ENCODE measurements at places on chromosomes 16 and 17.
A peak's percentile ranks its signal among the peaks of the same experiment; 100 is the strongest.

DNA sequence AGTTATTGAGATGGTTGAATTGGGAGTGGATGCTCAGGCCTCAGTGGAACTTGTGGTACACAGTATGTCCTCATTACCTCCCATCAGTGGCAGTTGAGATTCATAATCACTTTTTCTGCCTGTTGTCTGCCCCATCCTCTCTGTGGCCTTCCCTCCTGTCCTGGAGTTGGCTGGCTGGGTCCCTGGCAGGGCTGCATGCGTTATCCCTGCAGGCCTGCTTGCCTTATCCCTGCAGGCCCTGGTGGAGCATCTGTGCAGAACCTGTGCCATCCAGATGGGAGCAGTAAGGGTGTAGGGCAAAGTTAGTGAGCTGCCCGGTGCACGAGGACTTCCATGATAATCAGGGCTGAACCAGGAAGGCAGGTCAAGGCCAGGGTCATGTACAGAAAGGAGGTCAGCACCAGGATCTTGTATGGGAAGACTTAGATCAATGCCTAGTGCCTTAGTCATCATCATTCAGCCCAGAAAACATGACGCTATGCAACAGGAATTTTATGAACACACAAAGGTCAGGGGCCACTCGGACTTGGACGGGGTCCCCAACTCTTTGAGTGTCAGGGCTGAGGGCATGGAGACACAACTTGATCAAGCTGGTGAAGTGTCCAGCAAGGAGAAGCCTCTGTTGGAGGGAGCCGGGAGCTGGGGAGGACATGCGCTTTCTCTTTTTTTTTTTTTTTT is 47.2 kb downstream of the ABCC1 start:
- DNase-seq: peak; percentile 36

DNA sequence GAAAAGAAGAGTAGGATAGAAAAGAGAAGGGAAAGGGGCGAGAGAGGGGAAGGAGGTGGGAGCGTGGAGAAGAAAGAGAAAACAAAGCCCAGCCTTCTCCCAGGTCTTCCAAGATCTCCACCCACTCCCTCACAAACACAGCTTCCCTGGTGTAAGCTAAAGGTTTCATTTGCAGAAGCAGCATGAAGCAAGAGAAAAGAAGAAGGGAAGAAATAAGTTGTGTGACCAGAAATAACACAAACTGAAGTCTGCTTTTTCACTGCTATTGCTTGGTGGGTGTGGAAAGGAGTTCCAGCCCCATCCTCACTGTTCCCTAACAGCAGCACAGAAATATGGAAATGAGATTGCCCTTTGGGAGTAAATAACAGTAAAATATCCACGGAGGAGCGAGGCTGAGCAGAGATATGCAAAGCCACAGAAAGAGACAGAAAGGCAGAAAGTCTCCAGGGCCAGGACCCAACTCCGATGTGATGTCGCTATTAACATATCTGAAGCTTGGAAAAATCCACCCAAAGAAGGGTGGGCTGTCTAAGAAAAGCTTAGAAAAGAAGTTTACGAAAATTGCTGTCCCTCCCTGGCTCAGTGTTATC is 10.3 kb upstream of the GAS7 start:
- DNase-seq: peak; percentile 16

GRCh38 chr16:4307215-4308037 is 8.4 kb upstream of the GLIS2 start:
- DNase-seq: peak; percentile 96

- no peak for DNase-seq
Measured at GRCh38 chr16:84039696-84040095, 2.9 kb downstream of the SLC38A8 start.

- no peak for DNase-seq
Measured at GRCh38 chr17:28545787-28546415, 6.5 kb downstream of the UNC119 start.

DNA sequence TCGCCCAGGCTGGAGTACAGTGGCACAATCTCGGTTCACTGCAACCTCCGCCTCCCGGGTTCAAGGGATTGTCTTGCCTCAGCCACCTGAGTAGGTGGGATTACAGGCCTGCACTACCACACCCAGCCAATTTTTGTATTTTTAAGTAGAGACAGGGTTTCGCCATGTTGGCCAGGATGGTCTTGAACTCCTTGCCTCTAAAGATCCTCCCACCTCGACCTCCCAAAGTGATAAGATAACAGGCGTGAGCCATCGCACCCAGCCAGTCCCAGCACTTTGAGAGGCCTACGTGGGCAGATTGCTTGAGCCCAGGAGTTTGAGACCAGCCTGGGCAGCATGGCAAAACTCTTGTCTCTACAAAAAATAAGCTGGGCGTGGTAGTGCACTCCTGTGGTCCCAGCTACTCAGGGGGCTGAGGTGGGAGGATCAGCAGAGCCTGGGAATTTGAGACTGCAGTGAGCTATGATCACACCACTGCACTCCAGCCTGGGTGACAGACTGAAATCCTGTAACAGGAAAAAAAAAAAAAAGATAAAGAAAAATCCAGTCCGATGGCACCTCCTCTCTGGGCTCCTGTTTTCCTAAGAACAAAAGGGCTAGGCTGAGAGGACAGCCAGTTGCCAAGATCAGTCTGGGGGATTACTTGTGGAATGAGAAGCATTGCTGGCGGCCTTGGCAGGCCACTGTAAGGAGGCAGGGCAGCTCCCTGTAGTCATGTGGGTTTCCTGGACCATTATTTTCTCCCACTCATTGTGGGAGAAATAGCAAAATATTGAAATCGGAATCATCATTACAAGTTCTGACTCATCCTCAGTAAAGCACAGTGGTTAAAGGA is 3.0 kb upstream of the PIPOX start:
- DNase-seq: no peak

GRCh38 chr17:82324566-82325285 is 7.3 kb upstream of the CD7 start:
- DNase-seq: no peak

DNA sequence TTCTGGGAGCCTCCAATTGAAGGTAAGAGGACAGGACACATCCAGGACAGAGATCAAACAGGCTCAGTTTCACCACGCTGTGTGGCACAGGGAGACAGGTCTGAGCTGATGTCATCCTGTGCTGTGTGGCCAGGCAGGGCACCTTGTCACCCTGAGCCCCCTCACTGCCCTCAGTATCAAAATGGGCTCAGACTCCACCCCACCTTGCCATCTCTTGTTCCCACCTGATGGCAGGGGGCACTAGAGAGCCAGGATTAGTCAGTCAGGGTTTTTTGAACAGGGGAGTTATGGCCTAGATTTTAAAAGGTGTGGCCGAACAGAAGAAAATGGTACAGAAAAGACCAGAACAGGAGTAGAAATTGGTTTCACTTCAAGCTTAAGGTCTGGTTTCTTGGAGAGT is 2.6 kb downstream of the KAT2A start:
- DNase-seq: no peak

DNA sequence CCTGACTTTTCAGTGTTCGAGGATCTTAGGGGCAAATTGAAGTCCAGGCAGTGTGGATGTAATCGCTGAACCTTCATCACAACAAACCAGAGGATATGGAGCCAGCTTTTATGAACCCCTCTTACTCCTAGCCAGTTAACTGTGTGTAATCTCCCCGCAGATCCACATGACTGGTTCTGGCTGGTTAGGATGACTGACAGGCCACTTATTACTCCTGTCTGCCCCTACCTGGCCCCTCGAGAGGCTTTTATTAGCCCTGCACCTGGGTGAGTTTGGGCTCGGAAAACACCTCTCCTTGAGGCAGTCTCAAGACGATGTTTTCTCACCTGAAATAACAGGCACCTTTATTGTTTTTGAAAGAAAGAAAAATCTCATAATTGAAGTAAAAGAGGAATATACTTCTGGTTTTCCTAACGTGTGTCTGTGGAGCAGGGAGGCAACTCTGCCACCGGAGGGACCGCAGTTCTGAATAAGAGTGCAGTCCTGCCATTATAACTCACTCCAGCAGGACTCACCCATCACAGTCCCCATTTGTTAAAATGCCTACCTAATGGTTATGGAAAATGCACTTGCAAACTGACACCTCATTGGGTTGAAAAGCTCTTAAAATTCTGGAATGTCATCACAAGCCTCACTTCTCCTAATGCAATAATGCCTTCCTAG is 291.9 kb upstream of the N4BP1 start:
- no peak for DNase-seq

- DNase-seq: peak; percentile 53
Measured at GRCh38 chr17:42642336-42642735, 16.7 kb upstream of the TUBG2 start.

DNA sequence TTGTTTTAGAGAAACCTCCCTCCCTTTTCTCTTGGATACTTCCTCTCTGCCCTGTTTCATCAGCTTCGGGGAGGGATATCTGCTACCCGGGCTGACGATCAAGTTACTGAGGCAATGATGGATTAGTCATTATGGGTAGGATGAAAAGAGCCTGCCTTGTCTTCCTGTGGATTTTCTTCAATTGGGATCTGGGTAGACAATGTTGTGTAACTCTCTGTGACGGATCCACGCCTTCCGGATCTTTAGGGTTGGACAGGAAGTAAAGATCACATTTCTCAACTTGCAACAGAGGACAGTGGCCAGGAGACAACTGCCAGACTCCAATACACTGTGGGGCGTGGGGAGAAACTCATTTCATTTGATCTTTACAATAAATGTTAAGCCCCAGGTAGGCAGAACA is 11.3 kb upstream of the CHST6 start:
- DNase-seq: no peak

DNA sequence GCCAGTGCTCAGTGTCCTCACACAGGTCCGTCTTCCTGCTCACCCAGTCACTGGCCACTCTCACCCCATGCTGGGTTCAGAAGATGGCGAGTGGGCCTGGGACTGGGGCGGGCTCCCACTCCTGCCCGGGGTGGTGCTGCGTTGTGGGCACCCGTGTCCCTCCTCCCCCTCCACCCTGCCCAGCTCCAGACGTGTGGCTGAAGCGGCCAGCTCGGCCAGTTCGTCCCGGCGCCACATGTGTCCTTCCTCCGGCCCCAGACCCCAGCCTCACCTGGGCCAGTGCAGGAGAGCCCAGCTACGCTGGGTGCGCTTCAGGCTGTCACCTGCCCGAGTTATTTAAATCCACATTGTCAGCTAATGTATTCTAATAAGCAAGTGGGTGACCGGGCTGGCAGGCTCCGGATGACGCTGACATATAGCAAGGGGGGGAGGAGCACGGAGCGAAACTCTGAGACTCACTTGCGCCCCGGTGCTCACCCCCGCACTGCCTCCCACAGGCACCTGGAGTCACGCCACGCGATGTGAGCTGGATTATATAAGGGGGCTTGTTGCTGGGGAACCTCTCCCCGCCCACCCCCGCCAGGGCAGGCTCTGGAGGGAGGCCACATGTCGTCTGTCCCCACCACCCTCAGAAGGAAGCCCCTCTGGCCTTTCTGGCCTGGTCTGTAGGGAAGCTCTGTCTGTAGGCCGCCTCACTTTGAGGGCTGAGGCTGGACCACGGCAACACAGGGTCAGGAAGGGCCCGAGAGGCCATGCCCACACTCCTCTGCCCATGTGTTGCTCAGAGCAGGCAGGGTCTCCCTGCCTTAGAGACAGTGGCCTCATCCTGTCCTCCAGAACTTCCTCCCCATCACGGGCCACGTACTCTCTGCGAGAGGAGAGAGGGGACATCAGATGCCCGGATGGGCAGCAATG is 7.1 kb upstream of the BAIAP2 start:
- no peak for DNase-seq

GRCh38 chr17:83058266-83058798 is 21.1 kb upstream of the METRNL start:
- no peak for DNase-seq

GRCh38 chr16:64900019-64900418 is 221.8 kb downstream of the CDH11 start:
- no peak for DNase-seq

- peak; percentile 39 for DNase-seq
Measured at GRCh38 chr17:40474419-40475002, 26.9 kb downstream of the TNS4 start.

GRCh38 chr16:27252206-27252585 is 16.4 kb downstream of the NSMCE1 start:
- DNase-seq: no peak

- no peak for DNase-seq
Measured at GRCh38 chr16:50683689-50684374, 2.7 kb upstream of the SNX20 start.

DNA sequence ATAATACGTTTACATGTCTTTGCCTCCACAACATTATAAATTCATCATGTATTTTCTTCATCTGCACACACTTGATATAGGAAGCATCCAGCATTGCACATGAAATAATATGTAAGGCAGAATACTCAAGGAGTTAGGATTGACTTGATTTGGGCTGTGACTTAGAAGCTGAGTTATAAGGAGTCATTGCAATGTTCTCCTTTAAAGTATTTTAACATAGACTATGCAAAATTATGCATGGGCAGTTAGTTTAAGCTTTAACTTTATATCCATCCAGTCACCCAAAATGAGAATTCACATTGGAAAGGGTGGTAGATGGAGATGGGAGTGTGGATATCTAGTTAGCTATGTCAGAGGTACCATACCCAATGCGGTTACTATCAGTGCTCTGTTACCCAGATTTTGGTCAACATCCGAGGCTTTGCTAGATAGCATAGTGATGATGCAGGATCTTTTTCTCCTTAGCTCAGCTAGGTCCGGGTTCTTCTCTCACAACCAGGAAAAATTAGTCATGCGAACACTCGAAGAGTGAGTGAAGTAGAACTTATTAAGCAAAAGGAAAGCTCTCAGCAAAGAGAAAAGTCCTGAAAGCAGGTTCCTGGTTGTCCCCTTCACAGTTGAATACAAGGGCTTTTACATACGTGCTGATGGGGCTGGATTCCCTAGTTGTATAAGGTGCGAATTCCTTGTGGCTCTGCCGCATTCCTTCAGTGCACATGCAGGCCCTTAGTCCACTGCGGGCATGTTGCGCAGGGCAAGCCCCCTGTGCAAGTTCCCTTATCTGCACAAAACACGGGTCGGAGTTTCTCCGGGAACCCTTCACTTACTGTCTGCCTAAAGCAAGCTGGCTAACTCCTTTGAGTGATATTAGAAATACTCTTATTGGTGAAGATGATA is 73.1 kb upstream of the FAM20A start:
- no peak for DNase-seq

DNA sequence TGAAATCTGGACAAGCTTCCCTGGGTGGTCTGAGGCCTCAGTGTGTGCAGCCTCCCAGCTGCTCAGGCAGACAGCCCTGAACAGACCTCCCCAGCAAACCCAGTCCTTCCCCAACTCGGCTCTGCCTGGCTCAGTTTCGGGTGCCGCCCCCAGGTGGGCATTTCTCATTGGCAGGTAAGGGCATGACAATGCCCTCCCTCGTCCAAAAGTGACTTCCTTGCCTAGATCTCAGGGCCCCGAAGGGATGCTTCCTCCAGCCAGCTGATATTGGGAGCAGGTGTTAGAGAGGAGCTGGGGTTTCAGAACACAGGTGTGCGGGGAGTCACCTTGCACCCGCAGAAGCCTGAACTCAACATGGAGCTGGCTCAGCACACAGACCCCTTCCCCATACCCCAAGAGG is 3.8 kb upstream of the PPL start:
- DNase-seq: no peak

Measured in eye (tissue), 1 donor.